T1000 (cell line): ENCODE measurements at places on chromosomes 2 and 18.

GRCh38 chr2:223122781-223123180 is 70.8 kb downstream of the KCNE4 start:
- no peak for DNase-seq

DNA sequence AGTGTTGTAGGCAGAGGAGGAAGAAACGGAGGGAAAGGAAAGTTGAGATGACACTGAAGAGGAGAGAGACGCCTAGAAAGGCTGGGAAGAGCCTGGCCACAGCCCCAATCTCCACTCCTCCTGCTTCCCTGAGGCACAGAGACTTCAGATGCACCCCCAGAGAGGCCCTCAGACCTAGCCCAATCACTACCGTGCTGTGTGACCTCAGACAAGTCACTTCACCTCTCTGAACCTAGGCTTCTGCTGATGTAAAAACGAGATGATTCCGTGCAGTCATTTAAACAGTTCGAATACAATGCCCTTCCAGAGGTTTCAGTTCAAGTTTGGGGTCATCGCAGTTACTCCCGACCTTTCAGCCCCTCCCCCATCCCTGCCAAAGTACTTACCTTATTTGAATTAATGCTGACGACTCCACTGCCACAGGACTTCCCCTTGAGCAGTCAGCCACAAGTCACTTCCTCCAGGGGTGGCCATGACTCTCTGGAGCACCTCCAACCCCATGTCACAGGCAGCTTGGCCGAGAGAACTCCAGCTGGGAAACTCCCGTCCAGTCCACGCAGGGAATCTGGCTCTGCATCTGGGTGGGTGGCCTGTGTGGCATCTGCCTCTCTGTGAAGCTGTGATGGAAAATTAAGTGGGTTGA is 105.2 kb upstream of the ID2 start:
- DNase-seq = no peak

DNA sequence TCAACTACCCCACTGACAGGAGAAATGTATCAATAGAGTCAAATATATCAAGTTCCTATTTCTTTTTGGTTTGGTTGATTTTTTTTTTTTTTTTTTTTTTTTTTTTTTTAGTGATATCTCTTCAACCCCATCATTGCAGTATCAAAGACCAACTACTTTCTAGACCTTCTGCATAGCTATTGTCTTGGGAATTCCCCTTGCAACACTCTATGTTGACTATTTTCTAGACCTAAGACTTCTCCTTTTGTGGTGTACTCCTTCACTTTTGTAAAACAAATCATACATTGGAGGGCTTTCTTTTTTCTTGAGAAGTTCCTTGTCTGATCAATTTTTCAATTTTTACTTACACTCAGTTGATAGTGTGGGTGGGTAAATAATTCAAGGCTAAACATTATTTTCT is 46.5 kb upstream of the NR4A2 start:
- no peak for DNase-seq

DNA sequence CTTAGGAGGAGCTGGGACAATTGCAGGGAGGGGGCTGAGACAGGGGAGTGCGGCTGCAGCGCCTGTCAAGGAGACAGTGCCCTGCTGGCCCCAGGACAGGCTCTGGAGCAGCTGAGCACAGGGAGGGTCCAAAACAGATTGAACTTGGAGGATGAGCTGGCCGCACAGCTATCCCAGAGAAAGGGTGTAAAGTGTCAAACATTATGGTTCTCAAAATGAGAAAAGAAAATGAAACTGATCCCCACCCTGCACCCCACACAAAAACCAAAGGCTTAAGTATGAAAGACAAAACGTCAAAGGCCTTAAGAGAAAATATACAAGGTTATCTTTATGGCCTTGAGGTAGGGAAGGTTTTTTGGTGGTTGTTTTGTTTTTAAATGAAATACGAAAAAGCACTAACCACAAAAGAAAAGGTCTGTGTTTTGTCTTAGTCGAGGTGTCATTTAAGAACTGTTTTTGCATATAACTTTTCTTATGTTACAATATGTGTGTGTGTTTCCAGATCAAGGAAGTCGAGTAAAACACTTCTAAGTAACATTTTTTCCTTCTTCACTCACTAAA is 111.8 kb downstream of the HDAC4 start:
- no peak for DNase-seq

GRCh38 chr2:156349161-156349560 is 16.6 kb upstream of the NR4A2 start:
- no peak for DNase-seq
